ENCODE measurements at places on chromosomes 1 and 21. TPM values are rescaled to one million over a fixed set of nuclear protein-coding genes. Genes with fewer than 3 reads are reported as not detected.

DNA sequence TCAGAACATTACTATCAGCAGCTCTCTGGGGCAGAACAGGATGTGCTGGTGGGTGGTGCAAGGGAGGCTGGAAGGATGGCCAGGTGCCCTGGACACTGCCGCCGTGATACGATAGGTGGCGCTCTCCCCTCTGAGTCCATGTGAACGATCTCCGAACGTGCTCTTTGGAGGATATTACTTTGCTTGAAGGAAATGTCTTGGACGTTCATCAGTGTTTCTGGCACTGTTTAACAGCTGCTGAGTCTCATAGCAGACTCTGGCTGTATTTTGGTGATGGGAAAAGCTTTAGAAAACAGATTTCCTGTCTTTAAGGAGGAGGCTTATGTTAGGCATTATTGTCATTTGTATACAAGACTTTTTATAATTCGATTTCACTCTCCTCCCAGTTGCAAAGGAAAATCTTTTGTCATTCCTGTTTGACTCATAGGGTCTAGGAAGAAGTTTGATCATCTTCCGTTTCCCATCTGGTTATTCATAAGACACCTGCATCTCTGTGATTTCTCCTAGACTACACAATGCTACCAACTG is 386.2 kb upstream of the ADGRL2 start:
- DNase-seq, result peak; percentile 60

The SOX13 gene
- 75.4 TPM for total RNA-seq

The RCAN3 gene
- 22.9 TPM for total RNA-seq

The OR2L2 gene
- total RNA-seq, result not detected

Data from upper lobe of left lung (tissue), 6 donors.